ENCODE measurements at places on chromosomes 6 and 20.

GRCh38 chr6:72963946-72964345, 261.4 kb downstream of the KHDC1L start:
- DNase-seq, result no peak

GRCh38 chr20:15439551-15439950, 1102.1 kb upstream of the FLRT3 start:
- no peak for DNase-seq

GRCh38 chr6:125808060-125808459, 17.3 kb downstream of the NCOA7 start:
- DNase-seq, result no peak

GRCh38 chr6:113464960-113465359, 392.2 kb upstream of the MARCKS start:
- DNase-seq, result peak; percentile 47

GRCh38 chr20:46203510-46203837, 85.4 kb downstream of the CD40 start:
- DNase-seq, result no peak

DNA sequence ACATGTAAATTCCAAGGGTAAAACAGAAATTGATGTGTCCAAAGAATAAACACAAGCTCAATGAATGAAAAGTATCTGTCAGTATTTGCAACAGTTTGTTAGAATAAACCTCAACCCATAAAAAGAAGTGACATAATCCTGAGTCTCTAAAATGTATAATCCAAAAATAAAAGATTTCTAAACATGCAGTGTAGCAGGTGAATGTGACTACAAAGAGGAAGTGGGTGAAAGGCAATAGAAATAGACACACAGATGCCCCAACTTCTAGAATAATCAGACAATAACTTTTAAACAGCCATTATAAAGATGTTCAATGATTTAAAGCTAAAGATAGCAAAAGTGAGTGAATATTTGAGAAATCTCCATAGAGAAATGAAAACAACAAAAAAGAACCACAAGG, 1009.2 kb upstream of the GJE1 start:
- no peak for DNase-seq

- DNase-seq, result no peak
Observed at GRCh38 chr6:35178012-35178411, 35.7 kb upstream of the SCUBE3 start.

- DNase-seq, result no peak
Observed at GRCh38 chr6:114195631-114196403, 147.0 kb downstream of the HS3ST5 start.

DNA sequence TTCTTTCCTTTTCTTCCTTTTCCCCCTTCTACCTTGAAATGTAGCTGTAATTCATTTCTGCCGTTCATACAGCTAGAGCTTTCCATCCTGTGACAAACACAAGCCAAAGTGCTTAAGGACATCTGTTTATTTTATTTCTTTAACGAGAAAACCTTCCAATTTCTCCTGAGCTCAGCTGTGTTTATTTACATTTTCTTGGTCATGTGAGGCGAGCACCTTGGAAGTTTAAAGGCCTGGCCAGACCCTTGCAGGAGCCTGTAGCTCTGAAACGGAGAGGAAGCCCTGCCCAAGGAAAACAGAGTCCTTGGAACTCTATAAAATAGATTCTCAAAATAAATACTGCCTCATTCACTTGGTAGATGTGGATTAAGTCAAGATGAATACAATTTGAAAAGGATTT, 223.1 kb downstream of the EYA2 start:
- no peak for DNase-seq

DNA sequence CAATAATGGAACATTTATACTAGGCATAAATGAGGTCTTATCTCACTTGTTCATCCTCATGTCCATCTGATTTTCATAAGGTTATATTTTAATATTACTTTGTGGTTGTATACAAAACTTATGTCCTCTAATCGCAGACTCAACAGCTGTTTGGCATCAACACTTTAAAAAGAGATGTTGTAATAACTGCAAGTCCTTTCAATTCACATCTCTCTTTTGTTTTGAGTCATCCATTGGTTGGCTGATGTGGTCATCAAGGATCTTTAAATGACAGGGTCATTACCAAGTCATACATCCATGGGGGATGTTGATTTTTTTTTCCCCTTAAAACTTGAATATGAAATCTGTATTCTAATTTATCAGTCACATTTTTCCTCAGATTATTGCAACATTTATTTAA, 299.4 kb upstream of the NRSN1 start:
- DNase-seq, result no peak

- DNase-seq, result peak; percentile 32
Observed at GRCh38 chr6:125363039-125363823, 61.5 kb upstream of the HDDC2 start.

- peak; percentile 15 for DNase-seq
Observed at GRCh38 chr20:9103955-9104354, 35.1 kb downstream of the PLCB4 start.

GRCh38 chr20:58790454-58790853, 60.2 kb downstream of the GNAS-AS1 start:
- no peak for DNase-seq

DNA sequence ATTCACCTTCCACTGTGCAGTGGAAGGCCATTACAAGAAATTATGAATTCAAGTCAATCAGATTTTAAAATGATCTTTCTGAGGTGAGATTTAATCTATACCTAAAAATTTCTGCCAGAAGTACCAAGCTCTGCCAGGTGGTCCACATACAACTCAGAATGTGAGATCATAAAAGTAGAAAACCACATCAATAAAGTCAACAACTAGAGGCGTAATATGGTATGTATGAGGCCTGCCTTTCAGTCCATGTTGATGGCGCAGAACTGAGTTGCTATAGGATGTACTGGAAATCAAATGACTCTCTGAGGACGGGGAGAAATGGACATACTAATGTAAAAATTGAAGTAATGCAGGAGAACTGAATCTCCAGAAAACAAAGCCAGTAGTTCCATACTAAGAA, 163.8 kb upstream of the FBXL4 start:
- no peak for DNase-seq

- no peak for DNase-seq
Observed at GRCh38 chr20:57398231-57398821, 7.1 kb downstream of the RBM38 start.

DNA sequence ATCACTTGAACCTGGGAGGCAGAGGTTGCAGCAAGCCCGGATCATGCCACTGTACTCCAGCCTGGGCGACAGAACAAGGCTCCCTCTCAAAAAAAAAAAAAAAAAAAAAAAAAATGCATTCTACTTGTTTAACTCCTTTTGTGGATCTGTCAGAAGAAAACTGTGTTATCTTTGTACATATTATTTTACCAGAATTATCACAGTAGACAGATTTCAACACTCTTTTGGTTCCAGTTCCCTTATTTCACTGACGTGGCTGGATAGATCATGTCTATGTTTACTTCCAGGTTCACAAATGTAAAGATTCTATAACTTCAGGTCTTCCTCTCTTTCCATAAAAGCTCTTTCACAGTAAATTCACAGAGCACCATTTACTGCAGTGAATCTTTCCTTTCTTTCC, 18.4 kb downstream of the NUDT3 start:
- DNase-seq, result no peak

DNA sequence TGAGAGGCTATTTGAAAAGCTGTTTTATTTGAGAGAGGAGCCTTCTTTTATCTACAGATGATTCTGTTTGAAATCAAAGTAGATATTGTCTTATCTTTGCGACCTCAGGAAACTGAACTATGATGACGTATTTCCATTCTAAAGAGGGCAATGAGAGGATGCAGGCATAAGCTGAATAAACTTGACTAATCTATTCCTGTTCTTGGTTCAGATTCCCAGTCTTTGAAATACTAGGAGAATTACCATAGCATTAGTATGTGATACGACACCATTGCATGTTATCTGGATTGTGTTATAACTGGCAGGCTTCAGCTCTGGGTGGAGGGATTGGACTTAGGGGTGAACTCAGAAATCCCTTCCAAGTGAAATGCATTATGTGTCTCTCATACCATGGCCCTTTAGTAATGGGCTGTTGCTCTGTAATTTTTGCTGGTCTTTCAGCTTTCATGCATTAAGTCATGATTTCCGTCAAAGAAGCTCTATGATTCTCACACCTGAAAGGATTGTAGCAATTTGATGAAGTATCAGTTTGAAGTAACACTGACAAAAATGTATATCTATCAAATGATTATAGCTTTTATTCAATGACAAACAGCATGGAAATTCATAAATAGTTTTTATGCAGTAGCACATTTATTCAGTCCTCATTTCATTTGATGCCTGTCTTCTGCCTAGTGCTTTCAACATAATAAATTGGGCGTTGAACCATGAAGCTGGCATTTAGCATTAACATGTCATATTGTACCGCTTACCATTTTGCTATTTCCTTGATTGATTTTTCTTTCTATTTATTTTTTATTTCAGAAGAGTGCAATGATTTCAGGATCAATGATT, 138.4 kb upstream of the SPACA1 start:
- DNase-seq, result no peak

- DNase-seq, result no peak
Observed at GRCh38 chr6:9978480-9978879, 436.4 kb downstream of the TFAP2A start.

DNA sequence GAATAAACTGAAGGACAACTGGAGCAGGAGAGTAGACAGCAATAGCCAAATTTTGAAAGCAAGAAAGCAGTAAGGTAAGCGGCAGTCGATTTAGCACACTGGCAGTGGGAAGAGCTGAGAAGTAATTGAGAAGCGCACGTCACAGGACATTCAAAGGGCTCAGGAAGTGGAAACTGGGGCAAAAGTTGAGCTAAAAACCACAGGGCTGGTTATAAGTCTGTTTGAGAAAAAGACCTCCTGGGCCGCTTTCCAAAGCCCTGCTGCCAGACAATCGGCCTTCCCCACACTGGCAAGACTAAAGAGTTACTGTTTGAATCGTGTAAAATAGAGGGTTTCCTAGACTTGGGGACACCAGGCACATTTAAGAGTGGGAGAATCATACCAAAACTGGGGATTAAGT, 161.4 kb downstream of the DNAH8 start:
- no peak for DNase-seq

DNA sequence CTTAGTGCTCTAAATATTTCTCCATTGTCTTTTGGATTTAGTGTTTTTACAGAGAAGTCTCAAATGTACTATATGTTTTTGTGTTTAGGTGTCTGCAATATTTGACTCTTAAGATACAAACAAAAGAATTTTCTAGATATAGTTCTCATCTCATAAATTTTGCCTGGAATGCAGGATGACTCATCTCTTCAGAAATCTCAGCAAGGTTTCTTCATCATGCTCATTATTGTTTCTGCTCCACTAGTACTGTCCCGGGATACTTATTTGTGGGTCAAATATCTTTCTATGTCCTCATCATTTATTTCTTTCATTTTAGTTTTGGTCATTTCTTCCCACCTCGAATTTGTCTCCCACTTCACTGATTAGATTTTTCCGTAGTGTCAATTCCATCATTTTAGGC, 9.5 kb downstream of the AHI1 start:
- peak; percentile 48 for DNase-seq

GRCh38 chr6:91240878-91241603, 654.2 kb upstream of the MAP3K7 start:
- DNase-seq, result no peak

GRCh38 chr20:10771435-10772140, 97.8 kb upstream of the JAG1 start:
- DNase-seq, result no peak

GRCh38 chr20:34249291-34249690, 8.1 kb downstream of the ASIP start:
- no peak for DNase-seq

DNA sequence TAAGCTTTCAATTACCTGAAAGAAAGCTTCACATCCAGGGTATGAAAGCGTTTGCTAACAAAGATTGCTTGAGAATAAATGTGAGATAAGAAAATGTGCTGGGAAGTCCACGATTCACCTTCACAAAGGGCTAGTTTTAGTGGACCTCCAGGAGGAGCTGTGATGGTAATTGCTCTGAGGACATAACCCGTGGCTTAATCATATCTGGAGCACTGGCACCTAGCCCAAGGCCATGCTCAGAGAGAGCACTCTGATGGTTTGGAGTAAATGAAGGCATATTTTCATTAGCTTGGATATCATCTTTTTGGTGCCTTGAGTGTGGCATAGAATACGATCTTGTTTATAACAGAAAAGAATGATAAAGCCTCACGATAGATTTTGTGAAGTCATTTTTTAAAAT, 46.9 kb upstream of the BACH2 start:
- DNase-seq, result no peak

- DNase-seq, result peak; percentile 30
Observed at GRCh38 chr6:121688974-121689373, 253.5 kb downstream of the GJA1 start.

DNA sequence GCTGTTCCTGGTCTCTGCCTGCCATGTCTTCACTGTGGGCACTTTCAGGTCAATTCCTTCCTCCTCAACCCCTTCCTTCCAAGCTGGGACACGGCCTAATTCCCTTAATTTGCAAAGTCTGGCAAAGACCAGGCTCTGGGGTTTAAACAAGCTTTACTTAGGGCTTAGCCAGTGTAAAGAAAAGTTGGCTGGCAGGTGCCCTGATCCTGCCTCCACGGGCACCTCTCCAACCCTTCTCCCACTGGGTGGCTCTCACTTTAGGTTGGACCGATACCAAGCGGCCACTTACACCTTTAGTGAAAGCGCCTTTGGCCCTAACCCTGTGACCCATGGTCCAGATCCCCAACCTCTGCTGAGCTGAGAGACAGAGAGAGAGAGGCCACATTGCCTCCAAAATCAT, 13.7 kb upstream of the MLN start:
- DNase-seq, result no peak

- no peak for DNase-seq
Observed at GRCh38 chr6:75210885-75211739, 5.3 kb upstream of the COL12A1 start.

- no peak for DNase-seq
Observed at GRCh38 chr6:44788387-44788981, 401.0 kb downstream of the CDC5L start.

DNA sequence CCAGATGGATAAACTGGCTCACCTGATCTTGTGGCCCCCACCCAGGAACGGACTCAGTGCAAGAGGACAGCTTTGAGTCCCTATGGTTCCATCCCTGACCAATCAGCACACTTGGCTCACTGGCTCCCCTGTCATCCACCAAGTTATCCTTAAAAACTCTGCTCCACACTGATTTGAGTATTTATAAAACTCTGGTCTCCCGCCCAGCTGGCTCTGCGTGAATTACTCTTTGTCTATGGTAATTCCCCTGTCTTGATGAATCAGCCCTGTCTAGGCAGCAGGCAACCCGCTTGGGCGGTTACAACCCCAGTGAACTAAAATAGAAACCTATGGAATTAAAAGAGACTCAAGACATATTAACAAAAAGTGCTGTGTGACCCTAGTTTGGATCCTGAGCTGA, 38.1 kb upstream of the CD83 start:
- no peak for DNase-seq

DNA sequence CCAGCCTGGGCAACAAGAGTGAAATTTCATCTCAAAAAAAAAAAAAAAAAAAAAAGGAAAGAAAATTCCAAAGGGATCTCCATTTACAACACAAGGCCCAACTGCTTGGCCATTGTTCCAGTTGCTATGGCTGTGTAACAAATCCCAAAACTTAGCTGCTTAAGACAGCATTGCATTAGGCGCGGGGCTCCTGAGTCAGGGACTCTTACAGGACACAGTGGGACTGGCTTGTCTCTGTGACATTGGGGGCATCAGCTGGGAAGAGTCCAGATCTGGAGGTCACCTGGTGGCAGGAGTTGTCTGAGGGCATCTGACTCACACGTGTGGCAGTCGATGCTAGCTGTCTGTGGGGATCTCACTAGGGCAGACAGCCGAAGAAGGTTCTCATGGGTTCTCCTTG, 35.6 kb downstream of the TTLL9 start:
- no peak for DNase-seq

- DNase-seq, result no peak
Observed at GRCh38 chr20:13183005-13183404, 38.1 kb upstream of the ISM1 start.
